ENCODE measurements at places on chromosomes 16 and 17.

- no peak for DNase-seq
Observed at GRCh38 chr17:58840820-58841612, 85.4 kb downstream of the PPM1E start.

- DNase-seq = no peak
Observed at GRCh38 chr16:63702981-63703590, 1418.8 kb downstream of the CDH11 start.

GRCh38 chr16:27390151-27390550, 11.8 kb upstream of the IL21R start:
- DNase-seq = no peak

GRCh38 chr17:50539762-50540559, 7.0 kb upstream of the SPATA20 start:
- DNase-seq = no peak

All from activated CD4-positive, alpha-beta T cell treated with anti-CD3 and anti-CD28 coated beads, Interleukin-2, amount 50 U/mL, for 24 hours (primary cell).